ENCODE measurements at places on chromosomes 1 and 21.

DNA sequence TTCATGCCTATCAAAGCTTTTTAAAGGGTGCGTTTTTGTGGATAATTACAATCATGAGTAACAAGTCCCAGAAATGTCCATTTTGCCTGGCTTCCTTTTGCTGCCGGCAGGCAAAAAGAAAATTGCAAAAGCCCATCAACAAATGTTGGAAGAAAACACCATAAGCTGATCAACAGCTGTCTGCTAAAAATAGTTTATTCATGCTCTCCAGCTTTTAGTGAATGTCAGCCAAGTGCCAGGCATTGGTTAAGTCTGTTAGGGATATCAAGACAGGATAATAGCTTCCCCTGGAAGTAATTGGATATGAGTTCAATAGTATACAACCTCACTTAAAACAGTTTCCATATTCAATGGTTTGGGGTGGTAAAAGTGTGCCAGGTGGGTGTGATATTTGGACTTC, 13.6 kb upstream of the AGMAT start:
- DNase-seq, result no peak

- no peak for DNase-seq
Measured at GRCh38 chr1:175644018-175644417, 99.4 kb downstream of the TNR start.

DNA sequence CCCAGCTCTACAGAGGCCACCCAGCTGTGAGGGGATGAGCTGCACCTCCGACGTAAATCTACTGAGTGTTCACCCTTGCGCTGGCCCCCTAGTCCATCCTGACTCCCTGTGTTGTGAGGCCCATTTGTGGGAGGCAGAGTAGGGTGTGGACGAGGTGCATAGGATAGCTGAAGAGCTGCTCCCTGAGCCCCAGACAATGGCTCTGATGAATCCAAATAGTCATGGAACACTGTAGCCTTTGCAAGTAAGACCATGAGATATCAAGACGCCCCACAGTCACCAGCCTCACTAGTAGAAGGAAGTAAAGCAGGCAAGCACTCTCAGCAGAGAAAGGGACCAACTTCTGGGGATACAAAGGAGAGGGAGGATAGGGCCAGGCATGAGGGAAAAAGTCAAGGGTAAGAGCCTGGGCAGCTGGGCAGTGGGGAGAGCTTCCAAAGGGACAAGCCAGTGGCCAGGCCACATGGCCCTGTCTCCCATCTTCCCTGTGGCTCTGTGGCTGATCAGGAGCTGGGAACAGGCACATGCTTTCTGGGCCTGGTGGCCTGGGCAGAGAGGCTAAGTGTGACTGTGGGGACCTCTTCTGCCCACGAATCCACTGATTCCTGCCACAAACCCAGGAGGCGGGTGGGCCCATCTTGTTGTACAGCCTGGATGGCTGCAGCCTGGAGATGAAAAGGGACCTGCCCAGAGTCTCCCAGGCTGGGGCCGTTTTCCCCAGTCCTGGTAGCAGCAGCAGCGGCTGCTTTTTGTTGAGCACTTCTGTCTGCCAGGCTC, 55.5 kb upstream of the EPS8L3 start:
- DNase-seq, result no peak

GRCh38 chr1:243730487-243731150, 119.4 kb downstream of the AKT3 start:
- DNase-seq, result no peak

All from LNCaP clone FGC (cell line).